EL (cell line): ENCODE measurements at places on chromosomes 7 and 10.

GRCh38 chr10:89554433-89554832 lies 19.0 kb upstream of the SLC16A12 start:
- no peak for DNase-seq

DNA sequence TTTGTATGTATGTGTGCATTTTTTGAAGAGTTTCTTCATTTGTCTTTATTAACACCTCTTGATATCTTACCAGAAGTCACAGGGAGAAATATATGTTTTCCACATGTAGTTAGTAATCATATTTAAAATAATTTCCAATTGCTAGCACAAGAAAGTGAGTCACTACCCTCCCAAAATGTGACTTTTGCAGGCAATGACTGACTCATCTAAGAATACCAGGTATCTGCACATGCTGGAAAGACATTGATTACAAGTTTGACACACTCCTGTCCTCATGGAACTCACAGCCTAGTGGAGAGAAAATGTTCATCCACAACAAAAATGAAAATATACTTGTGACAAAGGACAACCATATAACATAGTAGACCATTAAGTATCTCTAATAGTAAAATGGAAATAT lies 82.9 kb downstream of the SEMA3D start:
- DNase-seq, result peak; percentile 42

DNA sequence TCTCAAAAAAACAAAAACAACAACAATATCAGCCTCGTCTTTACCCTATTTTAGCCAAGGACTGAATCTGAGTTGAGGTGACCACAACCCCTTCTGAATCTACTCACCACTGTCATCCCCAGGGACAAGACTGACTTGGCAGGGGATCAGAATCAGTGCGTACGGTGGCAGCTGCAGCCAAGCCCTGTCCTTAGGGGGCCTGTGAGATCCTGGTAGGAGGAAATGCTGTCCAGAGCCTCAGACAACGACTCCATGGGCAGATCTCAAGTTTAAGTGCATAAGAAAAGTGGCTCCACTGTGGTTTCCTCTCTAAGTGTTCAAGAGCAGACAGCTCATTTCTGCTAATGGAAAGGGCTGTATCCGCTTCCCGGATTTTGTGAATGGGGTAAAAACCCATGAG lies 22.4 kb upstream of the CYTH3 start:
- DNase-seq, result no peak

DNA sequence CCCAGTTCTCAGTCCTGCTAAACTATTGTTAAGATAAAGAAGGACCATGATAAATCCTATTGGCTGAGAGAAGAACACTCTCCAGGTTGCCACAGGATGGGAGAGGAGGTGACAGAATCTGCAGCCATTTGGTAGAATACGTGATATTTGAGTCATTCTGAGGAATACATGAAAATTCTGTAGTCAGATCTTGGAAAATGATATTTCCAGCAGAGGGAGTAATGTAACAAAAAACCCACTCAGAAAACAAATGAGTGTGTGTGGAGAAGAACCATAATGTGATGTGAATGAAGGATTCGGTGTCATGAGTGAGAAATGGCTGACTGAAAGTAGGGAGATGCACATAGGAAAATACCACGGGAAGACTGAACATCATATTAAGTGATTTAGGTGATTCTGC lies 128.5 kb upstream of the PFKP start:
- no peak for DNase-seq

GRCh38 chr10:44261710-44262455 lies 123.0 kb downstream of the CXCL12 start:
- peak; percentile 54 for DNase-seq

DNA sequence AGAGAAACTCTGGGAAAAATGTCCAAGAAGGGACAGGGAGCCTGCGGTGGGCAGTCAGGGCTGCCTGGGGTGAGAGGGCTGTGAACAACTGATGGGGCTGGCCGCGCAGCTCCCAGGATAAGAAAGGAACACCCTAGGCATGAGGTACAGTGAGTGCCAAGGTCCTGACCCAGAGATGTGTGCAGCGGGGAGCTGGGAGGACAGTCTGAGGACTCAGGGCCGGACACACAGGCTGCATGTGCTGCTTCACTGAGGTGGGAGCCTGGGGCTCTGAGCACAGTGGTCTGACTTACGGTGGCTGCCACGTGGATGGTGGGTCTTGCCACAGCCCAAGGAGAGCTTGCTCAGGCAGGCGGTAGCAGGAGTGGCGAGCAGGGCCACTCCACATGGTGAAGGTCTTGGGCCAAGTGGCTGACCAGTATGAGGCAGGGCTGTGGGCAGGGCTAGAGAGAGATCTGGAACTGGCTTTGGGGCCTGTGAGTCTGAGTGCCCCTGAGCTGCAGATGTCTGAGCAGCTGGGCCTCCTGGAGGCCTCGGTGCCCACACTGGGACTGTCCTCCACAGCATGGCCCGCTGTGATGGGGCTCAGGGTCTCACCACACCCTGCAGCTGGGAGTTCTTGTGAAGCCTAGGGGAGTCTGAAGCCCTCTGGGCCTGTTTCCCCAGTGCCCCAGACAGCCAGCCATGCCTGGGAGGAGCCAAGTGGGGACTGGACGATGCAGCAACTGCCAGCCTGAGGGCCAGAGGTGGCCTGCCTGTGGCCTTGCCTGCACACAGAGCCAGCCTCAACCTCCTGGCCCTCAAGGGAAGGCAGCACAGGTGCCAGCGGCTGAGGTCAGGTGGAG lies 60.3 kb downstream of the RASGEF1A start:
- no peak for DNase-seq

GRCh38 chr10:44067432-44067831 lies 317.5 kb downstream of the CXCL12 start:
- DNase-seq, result no peak

GRCh38 chr10:6667679-6668270 lies 87.7 kb upstream of the PRKCQ start:
- DNase-seq, result peak; percentile 27

DNA sequence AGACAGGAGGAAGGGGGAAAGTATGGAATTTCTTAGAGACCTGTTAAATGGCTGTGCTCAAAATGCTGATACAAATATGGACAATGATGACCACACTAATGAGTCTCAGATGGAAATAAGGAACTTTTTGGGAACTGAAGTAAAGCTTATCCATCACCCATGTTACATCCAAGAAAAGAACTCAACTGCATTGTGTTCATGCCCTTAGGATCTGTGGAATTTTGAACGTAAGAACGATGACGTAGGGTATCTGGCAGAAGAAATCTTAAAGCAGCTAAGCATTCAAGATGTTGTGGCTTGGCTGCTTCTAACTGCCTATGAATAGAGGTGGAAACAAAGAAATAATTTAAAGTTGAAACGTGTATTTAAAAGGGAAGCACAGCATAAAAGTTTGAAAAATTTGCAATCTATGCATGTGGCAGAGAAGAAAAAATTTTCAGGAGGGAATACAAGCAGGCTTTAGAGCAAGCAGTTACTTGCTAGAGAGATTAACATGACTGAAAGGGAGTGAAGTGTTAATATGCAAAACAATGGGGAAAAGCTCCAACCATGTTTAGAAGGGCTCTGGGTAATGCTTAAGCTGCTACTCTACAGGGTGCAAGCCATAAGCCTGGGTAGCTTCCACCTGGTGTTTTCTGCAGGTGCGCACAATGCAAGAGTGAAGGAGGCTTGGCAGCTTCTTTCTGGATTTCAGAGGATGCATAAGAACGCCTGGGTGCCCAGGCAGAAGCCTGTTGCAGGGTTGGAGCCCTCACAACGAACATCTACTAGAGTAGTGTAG lies 499.7 kb upstream of the SEMA3D start:
- no peak for DNase-seq

- no peak for DNase-seq
Measured at GRCh38 chr7:71912476-71912875, 499.7 kb downstream of the CALN1 start.

- no peak for DNase-seq
Measured at GRCh38 chr10:124716369-124716768, 27.8 kb downstream of the FAM53B start.

GRCh38 chr7:120550494-120551048 lies 277.6 kb downstream of the KCND2 start:
- no peak for DNase-seq

DNA sequence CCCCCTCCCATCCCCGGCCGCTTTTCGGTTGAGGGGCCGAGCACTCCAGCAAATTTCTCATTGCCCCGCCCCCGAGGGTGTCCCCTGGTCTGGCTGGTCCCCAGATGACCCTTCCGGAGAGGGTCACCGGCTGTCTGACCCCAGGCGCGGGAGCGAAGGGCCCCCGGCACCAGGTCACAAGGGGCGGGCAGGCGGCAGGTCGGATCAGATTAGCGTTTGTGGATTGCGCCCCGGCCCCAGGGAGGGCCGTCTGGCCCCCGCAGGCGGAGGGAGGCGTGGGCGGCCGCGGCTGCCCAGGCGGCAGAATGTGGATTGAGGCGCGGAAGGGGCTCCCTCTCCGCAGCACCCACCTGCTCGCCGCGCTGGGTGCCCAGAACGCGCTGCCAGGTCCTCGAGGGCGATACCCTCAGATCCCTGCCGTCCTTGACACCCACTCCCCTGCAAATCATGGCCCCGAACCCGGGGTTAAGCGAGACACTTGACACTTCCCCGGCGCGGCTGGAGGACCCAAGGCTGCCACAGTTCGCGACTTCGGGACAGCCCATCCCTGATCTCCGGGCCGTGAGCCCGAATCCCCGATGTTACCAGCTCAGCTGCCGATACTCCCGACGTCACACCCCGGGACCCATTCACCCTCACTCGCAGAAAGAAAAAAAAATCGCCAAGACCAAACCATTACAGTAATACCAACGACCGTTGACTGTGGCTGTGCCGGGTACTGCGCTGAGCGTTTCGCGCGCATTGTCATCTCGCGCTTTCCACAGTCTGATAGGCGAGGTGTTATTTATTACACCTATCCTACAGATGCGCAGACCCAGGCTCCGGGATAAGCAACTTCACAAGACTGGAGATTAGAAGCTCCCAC lies 953 bp downstream of the NODAL start:
- DNase-seq, result no peak

DNA sequence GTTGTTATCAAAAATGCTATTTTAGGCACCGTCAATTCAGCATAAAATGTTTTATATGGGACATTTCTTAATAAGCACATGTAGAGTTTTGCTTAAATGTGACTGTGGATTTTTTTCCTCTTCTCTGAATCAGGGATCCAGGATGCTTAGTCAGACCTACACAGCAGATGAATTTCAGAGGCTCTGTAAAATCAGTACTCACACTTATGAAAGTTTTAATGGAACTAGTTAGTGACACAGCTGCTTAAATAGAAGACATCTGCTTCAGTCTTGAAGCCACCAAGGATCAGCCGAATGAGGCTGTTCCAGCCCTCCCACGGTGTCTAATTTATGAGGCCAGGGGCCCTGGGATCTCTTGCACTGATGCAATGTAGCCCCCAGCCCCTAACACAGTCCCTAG lies 136.0 kb downstream of the MYOF start:
- DNase-seq, result no peak

GRCh38 chr10:13270877-13271551 lies 28.9 kb downstream of the PHYH start:
- peak; percentile 43 for DNase-seq

DNA sequence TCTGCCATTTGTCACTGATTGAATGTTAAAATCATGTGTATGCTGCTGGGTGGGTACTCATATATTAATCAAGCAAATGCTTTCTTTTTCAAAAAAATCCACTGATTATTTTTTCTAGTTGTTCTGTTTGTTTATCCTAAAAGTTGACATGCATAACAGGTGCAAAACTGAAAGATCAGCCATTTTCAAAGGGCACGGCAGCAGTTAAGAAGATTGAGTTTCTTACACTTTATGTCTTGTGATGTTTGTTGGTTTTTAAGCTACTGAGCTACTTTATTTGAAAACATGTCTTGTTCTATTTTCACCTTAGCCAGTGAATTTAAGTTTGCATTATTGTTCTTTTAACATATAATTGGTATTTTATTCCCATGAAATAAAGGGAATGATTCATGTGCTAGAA lies 45.8 kb downstream of the PPP1R3A start:
- no peak for DNase-seq

GRCh38 chr10:28294169-28294532 lies 8.7 kb downstream of the MPP7 start:
- DNase-seq, result no peak

- no peak for DNase-seq
Measured at GRCh38 chr10:47030191-47030703, 119.0 kb downstream of the PTPN20 start.

- DNase-seq, result peak; percentile 37
Measured at GRCh38 chr7:34107276-34107675, 201.9 kb downstream of the BMPER start.

- no peak for DNase-seq
Measured at GRCh38 chr10:71819441-71819861, 31.6 kb downstream of the PSAP start.

DNA sequence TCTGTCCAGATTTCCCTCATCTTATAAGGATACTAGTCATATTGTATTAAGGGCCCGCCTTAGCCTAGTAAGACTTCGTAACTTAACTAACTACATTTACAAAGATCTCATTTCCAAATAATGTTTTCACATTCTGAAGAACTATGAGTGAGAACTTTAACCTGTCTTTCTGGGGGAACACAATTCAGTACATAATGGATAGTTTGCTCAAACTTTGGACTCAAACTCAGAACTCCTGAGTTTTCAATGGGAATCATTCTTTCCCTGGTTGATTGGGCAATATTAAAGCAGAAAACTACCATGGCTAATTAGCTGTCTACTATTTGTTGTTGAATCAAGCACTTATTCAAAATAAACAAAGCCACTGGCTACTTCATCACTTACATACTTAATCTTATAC lies 522.9 kb downstream of the REEP3 start:
- no peak for DNase-seq

DNA sequence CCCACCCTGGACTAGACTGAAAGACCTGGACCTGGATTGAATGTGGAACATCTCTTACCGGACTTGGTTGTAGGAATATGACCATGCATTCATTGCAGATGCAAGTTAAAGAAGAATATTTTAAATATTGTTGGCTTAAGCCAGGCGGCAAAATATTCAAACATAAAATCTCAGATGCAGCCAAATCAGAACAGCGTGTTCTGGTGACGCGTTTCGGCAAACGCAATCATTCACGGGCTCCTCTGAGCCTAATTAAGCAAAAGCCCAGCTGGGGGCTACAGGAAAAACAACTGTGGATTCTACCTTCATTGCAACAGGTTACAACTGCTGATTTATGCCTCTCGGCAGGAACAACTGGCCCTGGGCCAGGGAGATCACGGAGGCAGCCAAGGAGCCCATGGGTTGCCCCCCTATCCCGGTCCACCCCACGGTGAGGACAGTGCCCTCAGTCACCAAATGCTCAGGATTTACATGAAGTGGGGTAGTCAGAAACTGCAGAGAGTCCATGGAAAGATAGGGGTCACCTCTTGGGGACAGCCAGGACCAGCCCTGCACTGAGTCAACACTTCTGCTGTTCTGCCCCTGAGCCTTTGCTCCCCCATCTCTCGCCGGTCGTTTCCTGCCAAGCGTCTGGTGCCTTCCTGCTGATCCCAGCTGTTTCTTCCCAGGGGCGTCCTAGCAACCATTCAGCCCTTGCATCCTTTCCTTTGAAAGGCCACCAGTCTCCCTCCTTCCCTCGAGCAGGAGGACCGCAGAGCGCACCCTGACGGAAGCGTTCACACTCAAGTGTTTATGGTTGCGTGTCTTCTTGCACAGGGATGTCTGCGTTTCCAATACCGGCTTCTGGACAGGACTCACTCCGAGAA lies 64.4 kb upstream of the SFMBT2 start:
- DNase-seq, result no peak
